SK-MEL-5 (cell line): ENCODE measurements at places on chromosomes 1 and 21.

GRCh38 chr1:26542771-26543451 lies 13.3 kb downstream of the RPS6KA1 start:
- DNase-seq = no peak

DNA sequence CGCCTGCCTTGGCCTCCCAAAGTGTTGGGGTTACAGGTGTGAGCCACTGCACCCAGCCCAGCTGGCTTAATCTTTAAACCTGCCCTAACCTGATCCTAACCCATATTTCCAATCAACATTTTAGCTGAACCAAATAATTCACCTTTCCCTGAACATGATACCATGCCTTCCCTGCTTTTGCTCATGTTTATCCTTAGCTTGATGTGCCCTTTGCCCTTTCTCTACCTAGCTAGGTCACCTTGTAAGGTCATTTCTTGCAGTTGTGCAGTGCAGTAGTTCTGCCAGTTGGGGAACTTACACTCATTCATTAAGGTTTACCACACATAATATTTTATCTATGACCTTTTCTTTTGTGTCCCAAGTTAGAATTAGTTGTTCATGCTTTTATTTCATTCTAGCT lies 5.3 kb downstream of the UAP1 start:
- no peak for DNase-seq

GRCh38 chr1:27297903-27298302 lies 24.1 kb upstream of the TMEM222 start:
- no peak for DNase-seq

DNA sequence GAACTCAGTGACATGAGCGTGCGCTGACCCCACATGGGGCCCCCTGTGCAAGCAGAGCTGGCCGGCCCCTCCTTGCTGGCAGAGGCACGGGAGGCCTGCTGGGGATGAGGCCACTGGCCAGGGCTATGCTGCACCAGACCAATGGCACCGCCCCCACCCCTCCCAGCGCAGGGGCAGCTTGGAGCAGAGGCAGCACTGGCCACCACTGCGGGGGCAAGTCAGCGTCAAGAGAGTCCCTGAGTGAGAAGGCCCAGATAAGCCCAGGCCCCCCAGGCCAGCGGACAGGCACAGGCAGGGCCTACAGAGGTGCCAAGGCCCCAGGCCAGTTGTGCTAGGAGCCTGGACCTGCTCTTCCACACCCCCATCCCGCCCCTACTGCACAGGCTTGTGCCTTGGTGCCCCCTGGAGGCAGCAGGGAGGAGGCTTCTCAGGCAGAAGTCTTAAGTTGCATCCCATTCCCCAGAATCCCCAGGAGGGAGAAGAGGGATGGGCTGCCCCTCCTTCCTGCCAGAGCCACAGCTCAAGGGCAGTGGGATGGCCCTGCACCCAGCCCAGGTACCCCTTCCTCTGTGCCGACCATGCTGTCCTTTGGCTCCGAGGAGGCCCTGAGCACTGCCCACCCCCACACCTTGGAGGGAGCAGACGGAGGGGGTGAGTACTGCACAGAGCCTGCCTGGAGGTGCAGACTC lies 35.8 kb downstream of the EPHX1 start:
- peak; percentile 87 for DNase-seq

DNA sequence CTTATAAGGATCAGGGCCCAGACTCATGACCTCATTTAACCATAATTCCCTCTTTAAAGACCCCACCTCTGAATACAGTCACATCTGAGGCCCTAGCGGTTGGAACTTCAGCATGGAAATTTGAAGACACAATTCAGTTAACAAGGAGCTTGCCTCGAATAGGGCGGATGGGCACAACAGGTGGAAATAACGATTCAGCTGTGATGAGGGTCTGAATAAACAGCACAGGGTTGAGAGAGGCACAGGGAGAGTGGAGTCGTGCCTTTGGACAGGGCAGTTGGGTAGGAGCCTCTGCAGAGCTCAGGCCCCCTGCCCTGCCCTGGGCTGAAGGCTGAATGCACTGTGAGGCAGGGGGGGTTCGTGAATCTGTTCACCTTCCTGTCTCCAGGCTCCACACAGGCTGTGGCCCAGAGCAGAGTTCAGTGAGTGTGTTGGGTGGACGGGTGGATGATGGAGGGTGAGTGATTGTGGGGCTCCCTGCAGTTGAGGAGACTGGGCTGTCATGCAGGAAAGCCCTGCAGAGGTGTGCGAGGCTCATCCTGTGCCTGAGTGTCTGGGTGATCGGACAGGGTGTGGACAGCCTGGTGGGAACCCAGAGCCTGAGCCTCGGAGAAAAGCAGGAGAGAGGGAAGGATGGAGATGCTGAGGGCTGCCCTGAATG lies 243.1 kb downstream of the FOXD2 start:
- DNase-seq = no peak

GRCh38 chr1:52674497-52675384 lies 23.4 kb downstream of the COA7 start:
- no peak for DNase-seq

DNA sequence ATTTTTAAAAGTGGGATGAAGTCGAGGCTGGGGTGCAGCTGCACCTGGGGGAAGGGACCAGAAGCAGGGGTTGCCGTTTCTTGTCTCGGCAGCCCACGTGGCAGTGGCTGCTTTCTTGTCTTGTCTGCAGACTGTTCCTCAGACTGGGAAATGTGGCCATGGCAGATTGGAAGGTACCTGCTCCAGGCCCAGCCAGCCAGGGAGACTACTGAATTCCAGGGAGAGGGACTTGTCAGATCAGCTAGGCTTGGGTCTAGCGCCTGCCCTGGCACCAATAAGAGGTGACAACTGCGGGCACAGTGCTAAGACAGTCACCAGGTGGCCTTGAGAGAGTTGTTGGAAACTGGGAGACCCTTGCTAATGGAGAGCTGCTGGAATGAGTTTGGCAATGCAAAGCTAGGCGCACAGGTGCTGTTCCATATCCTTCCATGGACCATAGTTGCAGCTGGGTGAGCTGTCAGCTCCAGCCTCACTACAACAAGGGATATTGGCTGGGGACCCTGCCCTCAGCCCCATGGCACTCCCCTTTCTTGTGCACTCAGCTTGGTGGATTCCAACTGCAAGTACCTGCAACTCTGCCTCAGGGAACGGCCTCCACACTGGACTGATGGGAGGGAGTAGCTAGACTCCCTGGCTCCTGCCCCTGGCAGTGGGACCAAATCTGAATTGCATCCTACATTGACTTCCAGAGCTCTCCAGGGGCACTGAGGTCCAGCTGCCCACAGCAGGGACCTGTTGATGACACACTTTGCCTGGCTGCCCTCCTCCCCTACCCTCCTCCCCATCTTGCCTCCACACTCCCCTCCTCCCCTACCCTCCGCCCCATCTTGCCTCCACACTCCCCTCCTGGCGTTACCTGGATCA lies 9.9 kb upstream of the IL22RA1 start:
- no peak for DNase-seq

GRCh38 chr1:51898090-51898734 lies 19.7 kb upstream of the NRDC start:
- no peak for DNase-seq

- DNase-seq = peak; percentile 23
These were observed 39.8 kb upstream of the RAB4A start for GRCh38 chr1:229230893-229231753.

- DNase-seq = no peak
These were observed 3.2 kb downstream of the TMEM201 start for GRCh38 chr1:9591669-9592509.

GRCh38 chr1:94044290-94044790 lies 76.6 kb downstream of the ABCA4 start:
- peak; percentile 60 for DNase-seq

DNA sequence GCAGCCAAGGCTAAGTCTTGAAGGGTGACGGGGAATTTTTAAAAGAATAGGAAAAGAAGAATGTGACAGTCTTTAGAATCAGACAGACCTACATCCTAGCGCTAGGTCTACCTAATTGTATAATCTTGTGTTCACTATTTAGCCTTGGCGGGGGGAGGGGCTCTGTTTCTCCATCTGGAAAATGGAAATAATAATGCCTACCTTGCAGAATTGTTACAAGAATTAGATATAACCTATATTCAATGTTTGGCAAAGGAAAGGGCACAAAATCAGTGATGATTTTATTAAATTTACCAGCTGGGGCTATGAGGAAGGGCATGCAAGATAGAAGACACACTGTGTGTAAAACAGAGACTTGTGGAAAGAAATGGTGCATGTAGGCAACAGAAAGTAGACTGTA lies 154.8 kb downstream of the ZBTB18 start:
- DNase-seq = no peak
